GM03348 (cell line): ENCODE measurements at places on chromosomes 12 and 14.

DNA sequence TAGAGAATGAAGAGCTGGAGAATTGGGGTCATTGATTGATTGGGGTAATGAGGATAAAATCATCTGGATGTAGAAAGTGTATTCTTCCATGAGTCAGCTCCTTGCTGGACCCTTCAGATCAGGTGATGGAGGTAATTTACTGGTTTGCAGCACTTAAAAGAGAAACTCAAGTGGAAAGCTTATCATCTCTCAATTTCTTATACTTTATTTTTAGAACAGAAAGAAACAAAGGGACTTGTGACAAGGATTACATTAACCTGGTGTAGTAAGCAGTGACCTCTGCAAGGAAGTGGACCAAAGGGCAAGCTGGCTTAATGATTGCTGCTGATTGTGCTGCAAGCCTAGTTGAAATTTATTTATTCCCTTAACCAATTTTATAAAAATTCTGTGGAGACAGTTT lies 405.0 kb downstream of the TRHDE start:
- DNase-seq: no peak

- DNase-seq: no peak
These were observed 118.9 kb downstream of the UNC79 start for GRCh38 chr14:93549595-93549994.

DNA sequence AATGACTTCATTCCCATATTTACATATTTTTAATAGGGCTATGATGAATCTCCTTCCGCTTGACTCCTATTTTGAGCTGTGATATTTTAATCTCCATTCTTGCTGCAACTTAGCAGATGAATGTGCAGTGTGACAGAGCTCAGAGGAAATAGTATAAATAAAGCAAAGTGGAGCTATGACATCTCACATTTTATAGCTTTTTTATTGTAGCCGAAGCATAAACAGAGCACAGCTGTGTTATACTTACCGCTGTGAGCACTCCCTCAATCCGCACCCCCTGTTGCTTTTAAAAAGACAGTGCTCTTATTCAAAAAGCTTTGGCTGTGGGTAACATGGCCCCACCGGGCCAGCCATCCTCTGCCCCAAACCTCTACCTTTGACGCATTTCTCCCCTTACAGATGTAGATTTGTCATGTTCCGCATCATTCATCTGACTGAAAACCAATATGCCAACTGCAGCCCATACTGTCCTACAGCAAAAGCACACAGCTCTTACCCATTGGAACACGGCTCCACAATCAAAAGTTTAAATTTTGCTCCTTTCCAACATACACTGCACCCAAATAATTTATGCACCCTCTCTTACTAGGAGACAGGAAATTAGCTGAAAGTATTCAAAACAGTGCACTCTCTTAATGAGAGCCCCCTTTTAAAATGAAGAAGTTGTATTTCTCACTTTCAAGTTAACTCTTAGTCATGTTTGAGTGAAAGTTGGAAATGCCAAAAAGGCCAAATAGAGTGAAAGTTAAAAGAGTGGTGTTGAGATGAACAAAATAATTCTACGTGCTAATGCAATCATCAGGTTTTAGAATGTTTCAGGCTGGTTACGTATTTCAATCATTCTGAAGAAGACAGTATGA lies 429.3 kb upstream of the SOX5 start:
- DNase-seq: no peak

DNA sequence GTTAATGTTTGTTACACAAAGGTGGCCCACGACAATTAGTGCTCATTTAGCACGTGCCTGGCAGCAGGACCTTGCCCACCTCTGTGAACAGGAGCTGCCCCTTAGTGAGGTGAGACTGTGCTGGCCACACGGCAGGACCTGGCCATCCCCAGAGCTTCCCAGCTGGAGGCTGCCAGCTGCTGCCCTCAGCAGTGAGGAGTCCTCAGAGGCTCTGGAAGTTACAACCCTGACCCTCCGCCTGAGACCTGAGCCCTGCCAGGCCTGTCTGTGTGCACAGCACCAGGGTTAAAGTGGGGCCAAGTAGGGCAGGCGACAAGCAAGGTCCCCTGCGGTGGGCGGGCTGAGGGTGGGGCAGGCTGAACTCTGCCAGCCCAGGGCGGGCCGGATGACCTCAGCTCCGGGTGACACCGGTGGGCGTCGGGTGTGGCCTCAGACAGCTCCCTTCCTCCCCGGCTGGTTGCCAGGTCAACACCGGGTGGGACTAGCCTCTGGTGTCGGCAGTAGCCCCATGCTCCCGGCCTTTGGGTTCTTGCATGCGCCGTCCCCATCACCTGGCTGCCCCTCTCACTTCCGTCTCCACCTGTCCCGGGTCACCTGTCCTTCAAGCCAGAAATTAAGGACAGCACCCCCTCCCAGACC lies 9.2 kb upstream of the LBHD2 start:
- DNase-seq: peak; percentile 49

DNA sequence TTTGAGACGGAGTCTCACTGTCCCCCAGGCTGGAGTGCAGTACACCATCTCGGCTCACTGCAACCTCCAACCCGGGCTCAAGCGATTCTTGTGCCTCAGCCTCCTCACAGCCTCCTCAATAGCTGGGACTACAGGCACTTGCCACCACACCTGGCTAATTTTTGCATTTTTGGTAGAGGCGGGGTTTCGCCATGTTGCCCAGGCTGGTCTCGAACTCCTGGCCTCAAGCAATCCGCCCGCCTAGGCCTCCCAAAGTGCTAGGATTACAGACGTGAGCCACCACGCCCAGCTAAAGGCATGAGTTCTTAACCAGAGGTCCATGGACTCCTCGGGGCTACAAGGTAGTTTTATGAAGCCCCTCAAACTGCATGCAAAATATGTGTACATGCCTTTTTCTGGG lies 2.1 kb downstream of the SARNP start:
- DNase-seq: no peak
